ENCODE measurements at places on chromosomes 5 and 9.

GRCh38 chr9:120397453-120397852 is 182.5 kb downstream of the CDK5RAP2 start:
- no peak for DNase-seq

GRCh38 chr9:89477811-89478630 is 19.9 kb downstream of the SEMA4D start:
- peak; percentile 62 for DNase-seq

DNA sequence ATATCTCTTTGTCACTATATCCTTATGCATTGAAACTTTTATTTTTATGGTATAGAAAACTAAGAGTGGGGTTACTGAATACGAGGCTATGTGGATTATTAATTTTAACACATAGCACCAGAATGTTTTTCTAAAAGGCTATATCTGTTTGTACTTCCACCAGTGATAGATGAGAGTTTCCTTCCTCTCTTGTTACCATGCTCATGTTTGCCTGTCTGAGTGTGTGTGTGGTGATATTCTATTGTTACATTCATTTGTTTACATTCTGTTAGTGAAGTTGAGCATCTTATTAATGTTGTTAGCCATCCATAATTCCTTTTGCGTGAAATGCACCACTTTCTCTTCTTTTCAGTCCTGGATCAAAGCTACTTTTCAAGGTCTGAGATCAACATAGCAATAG is 54.1 kb upstream of the ALDH1A1 start:
- DNase-seq, result no peak

DNA sequence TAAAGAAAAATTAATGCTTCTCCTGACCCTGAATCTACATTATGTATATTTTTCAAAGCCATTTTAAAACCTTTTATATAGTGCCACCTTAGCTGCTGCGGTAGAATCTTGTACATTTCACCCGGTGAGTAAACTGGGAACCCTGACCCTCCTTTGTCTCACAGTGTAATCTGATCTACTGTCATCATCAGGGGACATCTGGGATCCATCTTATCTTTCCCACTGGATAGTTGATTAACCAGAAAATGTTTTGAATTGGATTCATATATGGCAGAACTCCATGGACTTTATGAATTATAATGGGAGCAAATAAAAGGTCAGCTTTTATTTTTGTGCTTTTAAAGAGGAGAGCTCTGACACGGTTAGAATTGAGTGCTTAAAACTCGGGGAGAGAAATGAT is 95.0 kb downstream of the ADAMTSL1 start:
- DNase-seq, result no peak

- DNase-seq, result no peak
Observed at GRCh38 chr5:42768106-42768504, 11.5 kb downstream of the CCDC152 start.

GRCh38 chr9:127776924-127777289 is 1.6 kb downstream of the SH2D3C start:
- no peak for DNase-seq

DNA sequence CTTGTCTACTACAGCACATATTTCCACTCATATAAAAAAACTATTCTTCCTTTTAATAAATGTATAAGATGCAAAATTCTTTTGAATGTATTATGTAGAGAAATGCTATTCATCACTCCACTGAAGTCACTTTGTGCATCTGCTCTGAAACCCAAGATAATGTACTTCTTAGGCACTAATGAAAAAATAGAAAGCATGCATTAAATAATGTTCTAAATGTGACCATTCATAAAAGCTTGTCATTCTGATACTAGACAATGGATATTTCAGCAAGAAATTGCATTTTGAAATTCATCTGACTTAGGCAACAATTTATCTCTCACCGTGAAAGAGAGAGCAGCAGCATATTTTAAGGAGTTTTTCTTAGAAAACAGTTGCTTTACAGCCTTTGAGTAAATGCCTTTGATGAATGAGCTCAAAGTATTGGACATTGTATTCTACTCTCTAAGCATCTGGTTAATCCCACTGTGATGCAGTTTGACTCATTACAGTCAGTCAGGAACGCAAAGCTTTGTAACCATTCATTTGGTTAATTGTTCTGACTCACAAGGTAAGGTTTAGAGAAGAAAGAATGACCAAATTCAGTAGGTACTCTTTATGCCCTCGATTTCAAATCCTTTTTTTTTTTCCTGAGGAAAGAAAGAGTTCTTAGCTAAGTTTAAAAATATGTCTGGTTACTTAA is 2233.8 kb upstream of the C9orf72 start:
- DNase-seq, result no peak

- no peak for DNase-seq
Observed at GRCh38 chr9:112783551-112783954, 33.0 kb downstream of the SNX30 start.

GRCh38 chr9:34980181-34980761 is 9.3 kb upstream of the DNAJB5 start:
- DNase-seq, result no peak

DNA sequence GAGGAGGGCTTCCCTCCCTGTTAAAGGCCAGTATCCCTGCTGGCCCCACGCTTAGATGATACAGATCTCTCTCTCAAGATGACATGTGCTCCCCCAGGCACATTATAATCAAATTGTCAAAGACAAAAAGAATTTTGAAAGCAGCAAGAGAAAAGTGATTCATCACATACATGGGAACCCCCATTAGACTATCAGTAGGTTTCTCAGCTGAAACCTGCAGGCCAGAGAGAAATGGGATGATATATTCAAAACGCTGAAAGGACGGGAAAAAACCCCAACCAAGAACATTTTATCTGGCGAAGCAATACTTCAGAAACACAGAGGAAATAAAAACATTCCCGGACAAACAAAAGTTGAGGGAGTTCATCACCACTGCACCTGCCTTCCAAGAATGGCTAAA is 78.7 kb downstream of the CAMSAP1 start:
- DNase-seq, result no peak

All from CD4-positive, alpha-beta T cell treated with Interleukin-4 for 1 hour (primary cell).